Stimulated activated CD8-positive, alpha-beta memory T cell treated with anti-CD3 and anti-CD28 coated beads, Interleukin-15, amount 100 ng/mL, for 48 hours (primary cell): ENCODE measurements at places on chromosomes 12 and 14.

DNA sequence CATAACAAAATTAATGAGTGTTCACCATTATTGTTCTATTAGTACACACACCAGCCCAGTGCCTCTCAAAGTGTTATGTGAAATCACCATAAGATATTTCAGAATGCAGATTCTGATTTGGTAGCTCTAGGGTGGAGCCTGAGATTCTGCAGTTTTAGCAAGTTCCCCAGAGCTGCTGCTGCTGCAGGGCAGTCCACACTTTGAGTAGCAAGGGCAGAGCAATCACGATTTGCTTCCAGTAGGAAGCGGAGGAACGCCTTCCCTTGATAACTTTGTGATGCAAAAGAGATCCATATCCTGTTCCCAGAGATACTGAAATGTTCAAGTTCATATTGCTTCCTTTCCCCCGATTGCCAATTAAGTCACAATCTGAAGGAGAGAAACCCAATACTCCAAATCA is 57.9 kb downstream of the SLC17A8 start:
- DNase-seq = no peak

DNA sequence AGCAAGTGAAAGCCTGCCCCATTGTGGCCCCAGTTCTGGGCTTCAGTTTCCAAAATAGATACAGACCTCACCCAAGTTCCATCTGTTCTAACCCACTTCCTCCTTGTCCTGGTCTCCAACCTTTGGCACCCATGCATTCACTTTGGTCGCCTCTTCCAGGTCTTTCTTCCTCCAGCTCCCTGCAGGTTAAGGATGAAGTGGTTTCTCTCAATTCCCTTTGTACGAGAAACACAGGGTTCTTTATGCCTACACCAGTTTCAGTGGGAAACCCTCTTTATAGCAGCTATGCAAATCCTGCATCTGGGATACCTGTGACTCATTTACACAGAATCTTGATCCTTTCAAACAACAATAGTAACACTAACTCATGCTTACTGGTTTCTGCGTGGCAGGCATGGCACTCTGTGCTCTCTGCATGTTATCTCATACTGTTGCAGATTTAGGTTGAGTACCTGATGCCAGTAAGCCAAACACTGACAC is 110.6 kb upstream of the AMIGO2 start:
- no peak for DNase-seq

GRCh38 chr14:59037620-59038019 is 150.8 kb upstream of the DAAM1 start:
- no peak for DNase-seq

GRCh38 chr12:95972832-95973456 is 23.2 kb downstream of the HAL start:
- no peak for DNase-seq

DNA sequence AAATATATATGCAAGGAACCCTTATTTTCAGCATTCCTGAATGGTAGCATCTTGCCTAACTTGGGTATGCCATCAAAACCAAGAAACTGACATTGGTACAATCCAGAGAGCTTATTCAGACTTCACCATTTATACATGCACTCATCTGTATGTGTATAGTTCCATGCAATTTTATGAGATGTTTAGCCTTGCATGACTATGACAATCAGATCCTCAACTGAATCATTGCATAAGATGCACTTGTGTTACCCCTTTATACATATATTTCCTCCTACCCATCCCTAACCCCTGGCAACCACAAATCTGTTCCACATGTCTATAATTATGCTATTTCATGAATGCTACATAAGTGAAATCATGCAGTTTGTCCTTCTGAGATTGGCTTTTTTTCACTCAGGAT is 37.0 kb upstream of the PPFIBP1 start:
- no peak for DNase-seq

DNA sequence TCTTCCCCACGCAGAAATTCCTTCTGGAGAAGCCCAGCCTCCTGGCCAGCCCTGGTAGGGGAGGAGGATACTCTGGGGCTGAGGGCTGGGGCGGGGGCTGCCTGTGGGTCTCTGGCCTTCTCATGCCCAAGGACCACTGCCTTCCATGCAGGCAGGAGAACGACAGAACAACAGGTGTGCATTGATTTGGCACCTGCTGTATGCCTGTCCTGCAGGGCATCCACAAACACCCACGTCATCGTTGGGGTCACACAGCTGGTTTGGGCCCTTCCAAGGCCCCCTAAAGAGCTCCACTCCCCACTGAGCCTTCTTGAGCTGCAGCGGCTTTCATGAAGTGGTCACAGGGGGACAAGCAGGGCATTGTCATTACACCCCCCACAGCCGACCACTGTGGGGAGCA is 60.4 kb downstream of the PHETA1 start:
- no peak for DNase-seq

GRCh38 chr14:54683882-54684794 is 117.2 kb downstream of the SAMD4A start:
- no peak for DNase-seq

DNA sequence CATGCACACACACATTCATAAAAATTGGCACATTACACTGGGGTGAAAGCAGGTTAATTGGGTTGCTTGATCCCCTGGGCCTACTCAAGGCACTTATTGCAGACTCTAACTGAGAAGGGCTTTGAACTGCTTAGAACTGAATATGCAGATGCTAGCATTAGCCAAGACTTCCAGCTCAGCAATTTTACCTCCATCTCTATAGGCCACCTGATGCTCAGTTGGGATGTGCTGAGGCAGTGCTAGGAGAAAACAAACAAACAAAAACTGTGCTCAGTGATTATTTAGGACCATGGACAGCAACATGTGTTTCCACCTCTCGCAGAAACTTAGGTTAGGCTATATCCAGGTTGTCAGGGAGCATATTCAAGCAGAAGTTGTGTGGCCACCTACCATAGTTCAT is 124.8 kb upstream of the WSCD2 start:
- DNase-seq = no peak

DNA sequence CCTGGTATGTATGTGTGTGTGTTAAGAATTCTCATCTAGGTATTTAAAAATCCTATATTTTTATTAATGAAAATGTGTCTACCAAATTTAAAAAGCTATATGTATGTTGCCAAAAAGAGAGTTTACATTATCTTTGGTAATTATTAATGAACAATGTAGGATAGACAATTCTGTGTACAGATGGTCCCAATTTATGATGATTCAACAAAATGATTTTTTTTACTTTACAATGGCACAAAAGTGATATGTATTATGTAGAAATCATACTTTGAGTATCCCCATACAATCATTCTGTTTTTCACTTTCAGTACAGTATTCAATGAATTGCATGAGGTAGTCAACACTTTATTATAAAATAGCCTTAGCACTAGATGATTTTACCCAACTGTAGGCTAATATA is 39.4 kb downstream of the IRAK3 start:
- DNase-seq = no peak
